T-helper 9 cell (primary cell): ENCODE measurements at places on chromosomes 7 and 10.

GRCh38 chr7:36387435-36388231, 2.0 kb upstream of the ANLN start:
- no peak for DNase-seq

- no peak for DNase-seq
These were observed at the start of gene GPR85 for GRCh38 chr7:113086431-113086888. GPR85 (minus strand) TSS chr7:113086827; CDS start chr7:113084721, 2,106 bp downstream.

- no peak for DNase-seq
These were observed 2.4 kb downstream of the ADCK2 start for GRCh38 chr7:140674899-140675701.

GRCh38 chr10:132534391-132535064, 3.1 kb upstream of the INPP5A start:
- no peak for DNase-seq

DNA sequence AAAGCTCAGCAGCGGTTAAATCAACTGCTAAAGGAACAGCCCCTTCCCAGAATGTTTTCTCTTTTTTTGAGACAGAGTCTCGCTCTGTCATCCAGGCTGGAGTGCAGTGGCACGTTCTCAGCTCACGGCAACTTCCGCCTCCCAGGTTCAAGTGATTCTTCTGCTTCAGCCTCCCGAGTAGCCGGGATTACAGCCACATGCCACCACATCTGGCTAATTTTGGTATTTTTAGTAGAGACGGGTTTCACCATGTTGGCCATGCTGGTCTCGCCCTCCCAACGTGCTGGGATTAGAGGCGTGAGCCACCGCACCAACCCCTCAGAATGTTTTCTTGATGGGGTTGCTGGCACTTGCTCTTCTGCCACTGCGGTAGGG, 59.8 kb upstream of the IL6 start:
- no peak for DNase-seq

DNA sequence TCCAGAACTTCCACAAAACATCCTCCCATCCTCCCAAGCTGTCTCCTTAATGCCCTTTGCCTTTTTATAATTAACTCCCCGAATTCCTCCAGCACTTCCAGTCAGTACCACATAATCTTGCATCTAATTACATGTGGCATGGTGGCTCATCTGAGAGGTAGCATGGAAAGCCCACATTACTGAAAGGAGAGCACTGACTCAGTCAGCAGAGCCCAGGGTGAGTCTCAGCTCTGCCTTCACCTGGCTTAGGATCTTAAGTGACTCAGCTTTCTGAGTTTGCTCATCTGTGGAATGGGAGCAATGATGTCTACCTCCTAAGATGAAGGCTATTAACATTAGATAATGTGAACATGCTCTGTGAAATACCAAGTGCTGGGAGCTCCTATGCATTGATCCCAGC, 433.9 kb downstream of the SORCS3 start:
- no peak for DNase-seq

- no peak for DNase-seq
These were observed 12.6 kb upstream of the CPVL start for GRCh38 chr7:29158795-29159423.
